ENCODE measurements at places on chromosomes 6 and 20.

DNA sequence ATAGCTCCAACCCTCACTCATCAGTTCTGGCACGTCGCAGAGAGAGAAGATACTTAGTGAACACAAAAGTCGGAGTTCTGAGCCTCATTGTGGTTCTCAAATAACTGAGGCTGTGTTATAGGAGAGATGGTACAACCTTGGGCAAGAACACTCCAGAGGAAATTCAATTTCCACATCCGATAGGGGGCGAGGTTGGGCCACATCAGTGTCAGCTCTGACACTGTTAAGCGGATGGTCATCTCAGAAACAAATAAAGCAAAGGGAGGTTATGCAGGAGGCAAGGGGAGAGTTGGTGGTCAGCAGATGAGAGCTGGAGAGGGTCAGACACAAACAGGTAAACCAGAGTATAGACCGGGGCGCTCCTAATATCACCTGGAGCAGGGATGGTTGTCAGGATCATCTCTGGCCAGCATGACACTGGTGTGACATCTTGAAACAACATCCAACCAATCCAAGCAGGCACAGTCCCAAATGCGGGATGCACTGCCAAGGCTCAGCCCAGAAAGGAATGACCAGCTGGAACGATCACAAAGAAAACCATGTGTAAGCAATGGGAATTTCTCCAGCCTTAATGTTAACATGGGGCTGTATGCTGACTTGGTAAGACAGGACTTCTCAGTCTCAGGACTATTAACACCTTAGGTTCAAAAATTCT, 331.8 kb downstream of the HACE1 start:
- no peak for DNase-seq

- no peak for DNase-seq
These were observed 88.4 kb downstream of the ASXL1 start for GRCh38 chr20:32446301-32447100.

DNA sequence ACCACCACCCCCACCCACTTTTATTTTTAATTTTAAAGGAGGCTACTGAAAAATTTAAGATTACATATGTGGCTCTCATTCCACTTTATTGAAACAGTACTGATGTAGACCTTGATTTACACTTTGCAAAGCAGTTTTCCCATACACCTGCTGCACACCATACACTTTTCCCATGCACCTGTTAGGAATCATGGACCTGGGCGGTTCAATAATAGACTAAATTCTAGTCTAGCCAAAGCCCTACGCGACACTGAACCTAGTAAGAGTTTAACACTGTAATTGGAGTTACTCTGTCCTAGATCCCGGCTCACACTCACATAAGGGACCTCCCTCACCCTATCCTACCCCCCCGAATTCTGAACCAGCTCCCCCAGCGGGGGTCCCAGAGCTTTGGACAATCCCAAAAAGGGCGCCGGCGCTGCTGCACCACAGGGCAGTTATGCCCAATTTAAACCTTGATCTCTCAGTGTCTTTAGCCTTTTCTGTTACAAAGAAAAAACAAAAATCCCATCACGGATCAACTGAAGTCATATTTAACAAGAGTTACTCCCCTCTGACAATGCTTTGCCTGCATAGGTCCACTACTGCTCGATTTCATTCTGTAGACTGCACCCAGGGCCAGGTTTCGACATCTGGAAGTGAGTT, 2.4 kb upstream of the GCLC start:
- no peak for DNase-seq

DNA sequence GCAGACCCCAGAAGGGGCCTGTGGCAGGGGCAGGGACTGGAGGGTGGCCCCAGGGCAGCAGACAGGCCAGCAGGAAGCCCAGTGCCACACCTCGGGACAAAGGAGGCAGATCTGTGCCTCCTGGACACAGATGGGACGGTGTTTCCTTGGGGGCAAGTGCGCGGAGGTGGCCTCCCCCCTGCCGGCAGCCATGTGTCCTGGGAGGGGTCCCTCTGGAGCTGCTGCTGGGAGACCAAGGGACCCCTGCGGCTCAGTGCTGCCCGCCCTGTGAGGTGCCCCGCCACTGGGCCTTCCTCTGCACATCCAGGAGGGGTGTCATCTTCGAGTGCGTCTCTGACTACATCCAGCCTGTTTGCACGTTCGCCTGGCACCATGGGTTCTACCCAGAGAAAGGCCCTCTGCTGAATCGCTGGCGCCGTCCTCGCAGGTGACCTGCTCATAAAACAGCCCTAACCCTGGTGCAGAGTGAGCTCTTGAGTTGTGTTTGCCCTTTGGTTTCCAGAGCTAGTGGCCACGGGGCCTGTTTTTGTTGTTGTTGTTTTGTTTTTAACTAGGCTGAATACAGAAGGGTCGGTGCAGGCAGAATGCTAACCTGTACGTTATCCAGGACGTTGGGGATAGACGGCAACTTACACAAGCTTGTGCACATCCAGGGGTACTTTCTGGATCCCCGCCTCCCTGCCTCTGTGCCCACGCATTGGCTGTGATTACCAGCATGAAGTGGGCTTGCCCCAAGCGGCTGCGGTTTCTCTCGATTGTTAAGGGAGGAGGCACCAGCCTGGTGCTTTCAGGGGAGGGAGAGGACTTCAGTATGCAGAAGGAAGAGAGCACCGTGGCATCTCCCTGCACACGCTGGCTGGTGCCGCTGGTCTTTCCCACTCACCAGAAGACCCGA, 1.3 kb upstream of the KCNQ2 start:
- no peak for DNase-seq

DNA sequence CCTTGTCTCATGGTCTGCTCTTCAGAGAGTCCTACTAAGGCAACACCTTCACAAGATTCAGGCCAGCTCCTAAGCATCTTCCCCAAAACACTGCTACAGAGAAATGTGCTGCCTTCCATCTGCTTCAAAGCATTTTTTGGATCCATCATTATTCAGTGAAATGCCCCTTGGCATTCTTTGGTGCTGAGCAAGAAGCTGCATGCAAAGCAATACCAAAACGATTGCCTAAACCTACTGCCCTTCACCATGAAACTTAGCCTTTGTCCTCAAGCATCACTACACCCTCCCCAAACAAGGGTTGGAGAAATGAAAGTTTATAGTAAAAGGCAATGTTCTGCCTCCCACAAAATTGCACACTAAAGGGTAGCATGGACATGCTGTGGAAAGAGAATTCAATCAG, 93.5 kb downstream of the SNAP25 start:
- no peak for DNase-seq

DNA sequence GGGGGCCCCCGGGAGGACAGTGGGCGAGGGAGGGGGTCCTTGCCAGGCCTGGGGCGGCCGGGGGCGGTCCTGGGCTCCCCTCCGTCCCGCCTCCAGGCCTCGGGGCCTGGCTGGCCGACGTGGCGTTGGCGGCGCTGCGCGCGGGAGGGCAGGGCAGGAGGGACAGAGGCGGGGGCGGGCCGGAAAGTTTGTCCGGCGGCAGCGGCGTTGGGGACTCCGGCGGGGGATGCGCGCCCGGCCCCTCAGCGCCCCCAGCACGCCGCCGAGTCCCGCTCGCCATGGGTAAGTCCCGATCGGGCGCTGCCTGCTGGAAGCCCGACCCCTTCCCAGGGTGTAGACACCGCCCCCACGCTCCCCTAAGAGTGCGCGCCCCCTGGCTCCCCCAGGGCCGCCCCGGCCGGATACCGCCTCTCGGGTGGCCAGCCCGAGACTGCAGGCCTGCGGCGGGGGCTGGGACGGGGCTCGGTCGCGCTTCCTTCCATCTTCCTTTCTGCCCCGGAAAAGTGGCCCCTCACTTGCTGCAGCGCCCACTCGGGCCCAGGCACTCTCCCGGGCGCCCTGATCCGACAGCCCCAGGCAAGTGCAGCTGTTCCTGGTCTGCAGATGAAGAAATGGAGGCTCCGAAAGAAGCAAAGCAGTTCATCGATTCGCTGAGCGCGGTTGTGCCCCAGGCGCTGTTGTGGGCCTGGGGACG, at the start of gene SLC2A10:
TSS of gene SLC2A10 (plus strand) at position 191 of the 694 bp plus-strand sequence. CDS start at position 279, 88 bp downstream.
- DNase-seq, result no peak

DNA sequence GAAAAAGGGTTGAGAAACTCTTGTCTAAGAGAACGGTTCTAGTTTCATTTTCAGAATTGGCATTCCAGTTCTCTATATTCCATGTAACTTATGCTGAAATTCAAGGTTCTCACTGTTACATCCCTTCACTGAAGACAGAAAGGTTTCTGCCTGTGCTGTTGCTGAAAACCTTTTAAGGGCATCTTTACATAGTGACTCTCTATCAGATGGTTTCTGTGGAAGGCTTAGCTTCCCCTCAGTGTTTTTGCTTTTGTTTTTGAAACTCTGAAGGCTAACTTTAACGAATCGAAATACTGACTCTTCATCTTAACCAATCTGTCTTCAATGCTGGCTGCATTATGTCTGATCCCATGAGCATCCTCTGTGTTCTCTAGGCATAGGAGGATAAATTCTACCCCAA, 1286.2 kb upstream of the EYS start:
- no peak for DNase-seq

- no peak for DNase-seq
These were observed 70.1 kb upstream of the IRAK1BP1 start for GRCh38 chr6:78797270-78797669.

GRCh38 chr6:167450626-167451025, 125.7 kb downstream of the TTLL2 start:
- DNase-seq, result no peak

- no peak for DNase-seq
These were observed 80.5 kb downstream of the SNX5 start for GRCh38 chr20:17888044-17888443.

DNA sequence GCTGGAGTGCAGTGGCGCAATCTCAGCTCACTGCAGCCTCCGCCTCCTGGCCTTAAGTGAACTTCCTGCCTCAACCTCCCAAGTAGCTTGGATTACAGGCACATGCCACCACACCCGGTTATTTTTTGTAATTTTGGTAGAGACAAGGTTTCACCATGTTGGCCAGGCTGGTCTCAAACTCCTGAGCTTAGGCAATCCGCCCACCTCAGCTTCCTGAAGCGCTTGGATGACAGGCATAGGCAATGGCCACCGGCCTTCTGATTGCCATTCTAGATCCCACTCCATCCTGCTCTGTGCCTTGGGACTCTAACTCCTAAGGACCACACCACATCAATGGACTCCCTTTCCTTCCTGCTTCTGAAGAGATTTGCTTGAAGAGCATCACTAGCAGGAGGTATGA, 60.6 kb downstream of the SEL1L2 start:
- DNase-seq, result no peak

GRCh38 chr6:137581019-137581707, 87.0 kb upstream of the OLIG3 start:
- no peak for DNase-seq

DNA sequence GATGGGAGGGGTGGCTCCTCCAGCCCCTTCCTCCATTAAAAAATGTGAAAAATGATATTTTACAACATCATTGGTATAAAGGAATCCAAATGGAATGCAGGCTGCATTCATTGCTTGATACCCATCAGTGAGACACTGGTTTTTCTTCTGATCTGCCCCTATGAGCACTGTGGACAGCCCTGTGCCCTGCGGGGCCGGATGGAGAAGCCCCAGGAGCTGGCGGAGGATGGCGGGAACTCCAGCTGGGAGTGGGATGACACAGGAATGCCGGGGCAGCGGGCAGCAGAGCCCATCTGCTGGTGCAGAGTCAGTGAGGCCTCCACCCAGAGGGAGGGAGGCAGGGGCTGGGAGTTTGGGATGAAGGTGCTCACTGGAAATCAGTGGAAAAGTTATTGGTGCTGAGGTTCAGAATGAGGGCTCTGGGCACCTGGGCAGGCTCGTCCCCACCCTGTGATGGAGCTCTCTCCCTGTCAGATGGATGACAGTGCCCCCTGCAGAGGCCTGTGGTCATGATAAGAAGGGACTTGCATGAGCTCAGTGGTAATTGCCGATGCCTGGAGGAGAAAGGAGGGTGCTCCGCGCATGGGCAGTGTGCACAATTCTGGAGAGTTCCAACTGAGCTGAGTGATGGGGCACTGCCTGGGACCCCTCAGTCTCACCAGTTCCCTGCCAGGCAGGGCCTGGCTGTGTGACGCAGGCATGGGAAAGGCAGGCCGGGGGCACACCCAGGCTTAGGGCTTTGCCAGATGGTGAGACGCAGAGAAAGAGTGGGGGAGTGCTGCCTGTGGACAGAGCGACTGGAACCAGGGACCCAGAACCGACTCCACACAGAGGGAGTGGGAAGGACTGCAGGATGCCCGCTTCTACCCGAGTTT, 23.2 kb downstream of the CTCFL start:
- no peak for DNase-seq

GRCh38 chr6:68572525-68572924, 62.6 kb upstream of the ADGRB3 start:
- DNase-seq, result peak; percentile 4

- DNase-seq, result no peak
These were observed 100.8 kb upstream of the CNKSR3 start for GRCh38 chr6:154611241-154611640.

- DNase-seq, result peak; percentile 91
These were observed at the start of gene HSPA1B for GRCh38 chr6:31827286-31828079. Gene HSPA1B, plus strand, starts transcription at chr6:31827738. Its CDS starts 213 bp downstream, at chr6:31827951.

DNA sequence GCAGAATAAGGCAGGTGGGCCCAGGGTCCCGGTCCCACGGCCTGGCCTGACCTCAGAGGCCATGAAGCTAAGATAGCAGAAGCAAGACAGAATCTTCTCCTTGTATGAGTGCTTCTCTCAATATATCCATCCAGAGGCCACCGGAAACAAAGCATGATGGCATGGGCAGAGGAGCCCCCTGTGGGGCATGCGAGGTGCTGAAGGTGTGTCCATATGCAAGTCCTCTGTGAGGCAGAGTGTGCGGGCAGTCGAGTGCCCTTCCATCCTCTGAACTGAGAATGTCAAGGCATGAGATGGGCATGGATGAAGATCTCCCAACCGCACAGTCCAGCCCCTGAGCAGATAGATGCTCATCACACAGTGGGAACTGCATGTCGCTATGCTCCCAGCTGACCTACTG, 9.8 kb upstream of the GGTLC1 start:
- DNase-seq, result no peak

DNA sequence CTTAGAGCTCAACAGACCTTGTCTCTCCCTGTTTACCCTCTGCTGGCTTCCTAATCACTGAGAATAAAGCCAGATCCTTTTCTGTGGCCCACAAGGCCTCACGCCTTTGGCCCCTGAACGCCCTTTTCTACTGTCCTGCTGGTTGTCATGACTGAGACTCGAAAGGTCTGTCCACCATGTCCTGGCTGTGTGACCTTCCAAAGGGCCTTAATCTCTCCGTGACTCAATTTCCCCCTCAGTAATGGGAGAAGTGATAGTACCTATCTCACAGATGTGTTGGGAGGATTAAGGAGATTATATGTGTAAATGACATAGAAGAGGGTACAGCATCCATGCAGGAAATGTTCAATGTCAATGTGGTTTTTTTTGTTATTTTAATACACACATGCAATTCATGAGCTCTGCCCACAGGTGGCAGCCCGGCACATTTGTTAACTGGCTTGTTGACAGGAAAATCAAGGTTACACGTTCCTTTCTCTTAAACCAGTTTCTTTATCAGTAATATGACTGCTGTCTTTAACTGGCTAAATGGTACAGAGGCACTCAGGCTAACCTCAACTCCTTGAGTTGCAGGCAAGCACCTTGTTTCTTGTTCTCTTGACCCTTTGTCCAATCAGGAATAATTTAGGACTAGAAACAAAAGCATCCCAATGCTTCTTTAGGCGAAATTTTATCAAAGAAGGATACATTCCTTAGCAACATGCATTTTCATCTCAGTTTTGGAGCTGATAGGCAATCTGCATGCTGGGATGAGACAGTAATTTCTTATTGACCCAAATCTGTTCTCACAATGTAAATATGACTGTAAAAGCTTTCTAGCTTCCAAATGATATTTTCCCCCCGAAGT, 16.6 kb downstream of the SLC22A1 start:
- peak; percentile 55 for DNase-seq

Data from activated T-cell treated with anti-CD3 and anti-CD28 coated beads for 48 hours (primary cell).